Gastroesophageal sphincter (tissue), 4 donors: ENCODE measurements at places on chromosomes 5 and 9. TPM values are rescaled to one million over a fixed set of nuclear protein-coding genes. Genes with fewer than 3 reads are reported as not detected.

The NUDT12 gene
- total RNA-seq = 20.7 TPM

The SPINK13 gene
- total RNA-seq = not detected

The ZNG1E gene
- total RNA-seq = 56.0 TPM

DNA sequence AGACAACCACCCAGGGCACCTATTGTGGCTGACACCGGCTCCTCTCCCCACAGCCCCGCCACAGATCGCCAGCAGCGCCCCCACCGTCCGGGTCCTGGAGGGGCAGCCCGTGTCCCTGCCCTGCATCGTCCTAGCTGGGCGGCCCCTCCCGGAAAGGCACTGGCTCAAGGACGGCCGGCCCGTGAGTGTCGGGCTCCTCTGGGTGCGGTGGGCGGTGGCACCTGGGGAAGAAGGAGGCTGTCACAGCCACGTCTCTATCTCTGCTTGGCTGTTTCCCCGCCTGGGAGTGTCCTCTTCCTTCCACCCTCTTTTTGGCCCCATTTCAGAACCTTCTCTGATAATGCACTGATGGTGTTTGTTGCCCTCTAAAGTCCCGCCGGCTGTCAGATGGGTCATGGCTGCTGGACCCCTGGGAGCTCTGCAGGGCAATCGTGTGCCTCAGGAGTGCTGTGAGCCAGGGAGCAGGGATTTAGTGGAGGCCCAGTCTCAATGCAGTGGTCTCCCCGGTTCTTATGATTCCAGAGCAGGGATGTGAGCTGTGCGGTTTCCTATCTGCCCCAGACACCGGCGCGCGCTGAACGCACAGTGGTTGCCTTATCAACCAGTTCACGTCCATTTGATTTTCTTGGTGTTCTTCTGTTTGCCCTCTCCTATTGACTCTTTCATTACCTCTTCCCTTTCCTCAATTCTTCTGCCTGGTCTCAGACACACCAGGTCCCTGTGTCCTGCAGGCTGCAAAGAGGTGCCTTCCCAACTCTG lies 55.3 kb downstream of the HMCN2 start:
- ATAC-seq = no peak

GRCh38 chr5:120141076-120141475 lies 323.0 kb upstream of the PRR16 start:
- ATAC-seq = no peak

DNA sequence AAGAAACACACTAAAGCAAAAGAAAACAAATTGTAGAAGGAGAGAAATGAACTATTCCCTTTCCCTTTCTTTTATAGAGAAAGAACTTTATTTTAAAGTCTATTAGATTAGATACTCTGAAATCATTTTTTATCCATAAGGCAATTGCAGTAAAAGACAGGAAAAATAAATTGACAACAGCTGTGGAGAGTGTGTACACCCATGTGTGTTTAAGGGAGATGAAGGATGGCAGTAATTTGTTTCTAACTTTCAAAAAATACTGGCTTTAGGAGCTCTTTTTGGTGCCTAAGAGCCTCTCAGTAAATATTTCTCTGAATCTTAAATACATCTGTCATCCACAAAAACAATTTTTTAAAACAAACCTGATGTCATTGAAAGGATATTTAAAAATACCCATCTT lies 18.3 kb upstream of the ARL14EPL start:
- no peak for ATAC-seq

GRCh38 chr5:151700296-151700695 lies 13.6 kb upstream of the SPARC start:
- no peak for ATAC-seq

- peak; percentile 51 for ATAC-seq
Observed at GRCh38 chr9:98037357-98037756, 19.2 kb upstream of the NANS start.

GRCh38 chr5:10586008-10586407 lies 22.1 kb downstream of the ANKRD33B start:
- ATAC-seq = no peak

The TSLP gene
- total RNA-seq = 0.96 TPM

The SYK gene
- 15.3 TPM for total RNA-seq

DNA sequence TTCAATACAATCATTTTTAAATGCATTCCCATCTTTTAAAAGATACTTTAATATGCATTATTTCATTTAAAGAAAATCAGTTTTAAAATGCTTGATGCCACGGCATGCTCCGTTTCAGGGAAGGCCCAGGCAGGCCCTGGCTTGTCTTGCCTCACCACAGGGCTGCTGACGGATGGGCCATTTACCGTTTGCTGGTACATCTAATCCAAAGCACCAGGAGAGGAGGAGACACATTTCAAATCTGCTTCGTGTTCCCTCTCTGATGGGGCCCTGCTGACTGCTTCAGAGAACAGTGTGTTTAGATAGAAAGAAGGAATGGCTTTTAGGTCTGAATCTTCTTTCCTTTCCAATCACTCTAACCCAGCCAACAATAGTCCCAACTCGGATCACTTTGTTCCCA lies 185.2 kb downstream of the DCP2 start:
- peak; percentile 20 for ATAC-seq

GRCh38 chr5:152084476-152084875 lies 159.8 kb upstream of the GLRA1 start:
- ATAC-seq = no peak

DNA sequence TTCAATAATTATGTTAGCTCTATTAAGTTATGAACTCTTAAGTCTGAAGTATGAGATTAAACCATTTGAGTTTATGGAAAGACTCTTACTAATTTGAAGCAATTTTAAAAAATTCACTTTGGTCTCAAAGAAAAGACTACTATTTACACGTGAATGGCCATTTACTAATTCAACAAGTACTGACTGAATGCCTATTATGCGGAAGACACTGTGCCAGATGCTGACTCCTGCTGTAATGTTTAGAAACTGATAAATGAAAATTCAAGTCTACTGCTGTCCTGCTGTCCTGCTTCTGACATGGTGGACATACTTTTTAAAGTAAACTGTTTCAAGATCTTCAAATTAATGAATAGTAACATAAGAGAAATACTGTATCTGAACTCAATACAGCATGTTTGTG lies 116.2 kb downstream of the MPDZ start:
- ATAC-seq = no peak

The SLC25A2 gene
- 3.1 TPM for total RNA-seq

- no peak for ATAC-seq
Observed at GRCh38 chr5:148343603-148344487, 8.5 kb downstream of the SPINK9 start.

The CNTNAP3 gene
- 59.8 TPM for total RNA-seq

The C9orf50 gene
- total RNA-seq = not detected

DNA sequence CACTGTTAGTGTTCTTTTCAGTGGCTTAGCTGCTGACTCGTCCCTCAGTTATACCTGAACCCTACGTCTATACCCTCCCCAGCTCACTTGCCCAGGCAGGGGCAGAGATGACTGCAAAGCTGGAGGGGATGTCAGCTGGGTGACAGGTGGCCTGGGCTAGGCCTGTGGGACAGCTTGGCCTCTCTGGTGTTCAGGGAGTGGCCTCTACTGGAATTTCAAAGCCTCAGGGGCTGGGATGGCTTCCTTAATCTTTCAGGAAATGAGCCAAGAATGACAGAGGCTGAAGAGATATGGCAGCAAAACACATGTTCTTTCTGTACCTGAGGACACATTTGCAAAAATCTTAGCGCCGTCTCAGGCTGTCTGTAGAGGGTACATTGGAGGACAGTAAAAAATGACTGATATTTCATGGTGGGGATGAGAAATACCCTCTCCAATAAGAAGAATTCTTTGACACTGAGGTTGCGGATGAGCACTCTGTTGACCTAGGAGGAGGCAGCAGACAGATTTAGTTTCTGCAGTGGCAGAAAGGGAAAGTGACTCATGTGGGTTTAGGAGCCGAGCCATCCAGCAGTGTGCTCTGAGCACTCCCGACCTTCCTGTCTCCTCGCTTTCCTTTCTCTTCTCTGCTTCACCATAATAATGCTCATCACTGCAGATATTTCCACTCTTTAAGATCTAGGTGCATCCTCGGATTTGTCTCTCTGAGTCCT lies 54.4 kb downstream of the ENTREP1 start:
- ATAC-seq = no peak

GRCh38 chr5:150411245-150411979 lies 1.3 kb downstream of the CD74 start:
- no peak for ATAC-seq

GRCh38 chr9:116689486-116690032 lies 2.5 kb downstream of the TRIM32 start:
- no peak for ATAC-seq

- ATAC-seq = no peak
Observed at GRCh38 chr9:26157411-26157810, 479.2 kb upstream of the TUSC1 start.

DNA sequence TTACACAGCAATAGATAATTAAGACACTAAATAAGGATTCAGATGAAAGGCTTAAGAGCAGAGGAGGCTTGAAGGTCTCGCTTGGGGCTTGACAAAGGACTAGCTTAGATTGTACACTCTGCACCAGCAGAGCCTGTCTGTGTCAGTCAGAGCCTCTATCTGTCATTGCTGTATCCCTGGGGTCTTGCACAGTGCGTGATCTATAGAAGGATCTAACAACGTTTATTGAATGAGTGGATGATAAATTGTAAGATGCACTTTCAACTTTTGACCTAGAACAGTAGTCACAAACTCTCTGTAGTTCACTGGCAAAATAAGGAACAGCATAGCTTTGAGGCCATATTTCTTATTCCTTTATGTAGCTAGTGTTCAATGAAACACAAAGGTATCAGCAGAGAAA lies 173.5 kb downstream of the ENTREP1 start:
- ATAC-seq = no peak

GRCh38 chr9:129161534-129161837 lies 16.6 kb downstream of the IER5L start:
- ATAC-seq = no peak

The SKP1 gene
- total RNA-seq = 371 TPM
